ENCODE measurements at places on chromosomes 5 and 9.

- no peak for DNase-seq
Measured at GRCh38 chr9:116733010-116733641, 46.0 kb downstream of the TRIM32 start.

DNA sequence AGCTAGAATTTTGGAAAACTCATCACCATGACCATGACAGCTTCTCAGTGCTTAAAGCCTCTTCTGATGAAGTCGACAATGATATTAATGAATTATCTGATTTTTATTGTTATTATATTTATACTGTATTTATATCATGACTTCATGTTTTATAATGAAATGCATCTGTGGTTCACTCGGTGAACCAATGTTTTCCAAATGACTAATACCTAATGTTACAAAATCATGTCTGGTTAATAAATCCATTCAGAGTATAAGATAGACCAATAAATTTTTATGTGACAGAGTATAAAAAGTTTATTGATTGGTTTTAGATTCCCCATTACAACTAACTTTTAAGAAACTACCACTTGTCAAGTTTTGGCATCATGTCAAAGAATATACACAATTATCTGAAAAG, 416.5 kb downstream of the MLLT3 start:
- DNase-seq = no peak

DNA sequence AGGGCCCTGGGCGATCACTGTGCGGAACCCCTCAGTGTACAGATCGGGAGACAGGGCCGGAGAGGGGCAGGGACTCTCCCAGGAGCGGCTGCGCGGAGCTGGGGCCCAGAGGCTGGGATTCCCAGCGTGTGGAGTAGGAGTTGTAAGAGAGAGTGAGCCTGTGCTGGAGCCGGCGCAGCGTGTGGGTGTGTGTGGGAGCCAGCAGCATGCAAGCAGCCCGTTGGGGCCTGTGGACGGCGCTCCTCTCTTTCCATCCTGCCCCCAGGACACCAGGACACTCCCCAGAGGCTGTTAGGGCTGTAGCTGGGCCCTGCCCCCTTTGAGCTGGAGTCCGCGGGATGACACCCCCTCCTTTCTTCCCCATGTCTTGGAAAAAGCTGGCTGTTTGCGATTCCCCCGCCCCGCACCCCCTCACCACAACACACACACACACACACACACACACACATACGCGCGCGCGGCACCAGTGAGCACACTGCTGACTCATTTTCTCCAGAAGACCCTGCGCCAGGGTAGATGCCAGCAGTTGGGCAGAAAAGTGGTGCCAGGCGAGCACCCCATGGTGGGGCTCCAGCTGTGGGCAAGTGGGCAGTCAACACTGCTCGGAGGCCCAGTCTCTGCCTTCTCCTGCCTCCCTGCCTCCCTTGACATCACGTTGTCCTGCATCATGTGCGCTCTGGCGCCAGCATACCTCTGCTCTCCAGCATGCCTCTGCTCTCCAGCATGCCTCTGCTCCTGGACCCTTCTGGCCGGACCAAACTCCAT, 1.5 kb downstream of the COL27A1 start:
- DNase-seq = no peak

DNA sequence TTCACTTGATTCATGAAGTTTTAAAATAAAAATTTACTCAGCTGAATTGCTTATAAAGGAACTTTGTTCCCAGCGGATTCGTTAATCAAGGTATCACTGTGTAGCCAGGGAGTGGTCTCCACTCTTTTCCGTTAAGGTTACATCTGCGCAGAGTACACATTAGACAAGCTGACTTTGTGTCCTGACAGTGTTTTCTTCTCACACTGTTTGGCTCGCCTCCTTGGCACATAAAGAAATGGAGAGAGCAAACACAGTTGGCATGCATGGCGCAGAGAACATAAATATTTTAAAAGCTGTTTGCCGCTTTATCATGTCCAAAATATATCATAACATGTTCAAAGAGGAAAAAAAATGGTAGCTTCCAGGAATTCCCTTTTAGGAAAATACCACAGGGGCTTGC, 153.2 kb downstream of the EDIL3 start:
- no peak for DNase-seq

DNA sequence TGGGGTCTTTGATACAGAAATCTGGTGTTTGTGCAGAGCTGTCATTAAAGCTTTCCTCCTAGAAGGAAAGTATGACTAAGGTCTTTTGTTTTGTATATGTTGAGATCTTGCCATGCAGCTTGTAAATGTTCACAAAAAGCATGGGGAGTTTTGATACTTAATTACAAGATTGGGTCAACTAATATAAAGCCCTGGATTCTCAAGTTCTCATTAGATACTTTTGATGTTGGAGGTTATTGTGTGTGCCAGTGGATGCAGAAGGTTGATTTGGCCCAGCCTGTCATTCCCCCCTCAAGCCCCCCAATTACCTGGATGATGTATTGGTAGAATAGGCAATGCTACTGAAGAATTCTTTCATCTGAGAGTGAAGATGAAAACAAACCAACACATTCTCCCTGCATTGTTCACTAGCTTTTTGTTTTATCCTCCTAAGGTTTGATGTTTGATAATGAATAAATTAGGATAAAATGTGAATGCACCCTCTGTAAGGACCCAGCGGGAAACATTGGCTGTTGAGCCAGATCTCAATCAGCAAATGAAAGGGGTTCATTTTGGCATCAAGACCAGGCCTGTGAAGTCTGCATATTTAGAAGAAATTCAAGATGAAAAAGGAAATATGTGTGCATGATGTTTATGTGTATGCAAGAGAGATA, 61.9 kb upstream of the ADAMTS19 start:
- no peak for DNase-seq

GRCh38 chr9:132108728-132109127, 29.1 kb upstream of the MED27 start:
- DNase-seq = no peak

GRCh38 chr5:179371681-179372680, 26.7 kb upstream of the ADAMTS2 start:
- DNase-seq = no peak

- DNase-seq = no peak
Measured at GRCh38 chr9:117233016-117233415, 181.8 kb downstream of the ASTN2 start.

- DNase-seq = no peak
Measured at GRCh38 chr5:121366515-121366914, 485.2 kb upstream of the FTMT start.

DNA sequence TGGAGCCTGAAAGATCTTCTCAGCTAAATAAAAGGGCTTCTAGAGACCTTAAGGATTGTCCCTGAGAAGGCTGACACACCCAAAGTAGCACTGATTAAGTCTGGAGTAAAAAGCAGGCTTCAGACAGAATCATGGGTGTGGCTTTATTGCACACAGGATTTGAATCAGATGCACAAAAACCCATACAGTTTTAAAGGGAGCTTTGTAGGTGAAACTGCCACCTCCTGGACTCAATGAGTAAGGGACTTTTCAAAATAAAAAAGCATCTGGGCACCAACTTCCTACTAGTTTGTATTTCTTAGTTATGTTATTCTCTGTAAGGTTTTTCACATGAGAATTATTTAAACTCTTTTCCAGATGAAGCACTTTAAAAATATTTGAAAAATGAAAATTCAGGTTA, 129.4 kb downstream of the EDIL3 start:
- peak; percentile 42 for DNase-seq

DNA sequence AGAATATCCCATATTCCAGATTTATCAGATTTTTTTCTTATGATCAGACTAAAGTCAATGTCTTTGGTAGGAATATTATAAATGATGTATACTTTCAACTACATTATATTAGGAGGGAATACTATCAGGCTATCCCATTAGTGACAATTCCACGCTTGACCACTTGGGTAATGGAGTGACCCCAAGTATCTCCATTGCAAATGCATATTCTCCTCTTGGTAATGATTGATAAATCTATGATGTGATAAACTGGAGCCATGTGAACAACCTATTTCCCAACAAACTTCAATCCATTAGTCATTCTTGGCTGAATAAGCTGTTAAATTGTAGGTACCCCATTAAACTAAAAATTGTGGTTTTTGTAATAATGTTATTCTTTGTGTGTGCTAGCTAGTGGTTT, 12.2 kb upstream of the MPDZ start:
- DNase-seq = no peak

GRCh38 chr5:126969548-126969947, 60.8 kb downstream of the MARCHF3 start:
- DNase-seq = no peak

GRCh38 chr5:178306430-178307225, 74.0 kb upstream of the PHYKPL start:
- no peak for DNase-seq

DNA sequence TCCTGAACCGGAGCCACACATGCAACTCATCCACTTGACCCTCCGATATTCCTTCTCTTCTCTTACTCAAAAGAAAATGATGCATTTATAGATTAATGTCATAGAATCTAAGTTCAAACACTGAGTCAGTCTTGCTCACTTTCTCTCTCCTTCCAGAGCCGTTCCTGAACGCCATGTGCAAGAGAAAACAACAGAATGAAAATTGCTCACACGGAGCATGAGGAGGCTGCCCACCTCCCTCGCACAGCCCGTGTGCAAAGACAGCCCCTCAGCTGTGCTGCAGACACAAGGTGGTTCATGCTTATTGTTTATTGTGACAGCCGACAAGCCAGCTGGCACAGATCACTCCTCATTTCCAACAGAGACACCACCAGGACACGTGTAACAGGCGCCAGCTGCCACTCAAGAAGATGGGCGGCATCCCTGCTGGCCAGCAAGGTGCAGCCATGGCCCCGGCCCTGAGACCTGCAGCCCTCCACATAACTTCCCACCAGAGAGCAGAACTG, 290.8 kb downstream of the GLIS3 start:
- no peak for DNase-seq

GRCh38 chr5:3796736-3797135, 201.1 kb downstream of the IRX1 start:
- DNase-seq = no peak

GRCh38 chr9:4341554-4341953, 41.7 kb upstream of the GLIS3 start:
- DNase-seq = no peak

- no peak for DNase-seq
Measured at GRCh38 chr9:114606068-114606467, 5.0 kb upstream of the TMEM268 start.

- DNase-seq = no peak
Measured at GRCh38 chr9:130423272-130423671, 21.5 kb upstream of the ASS1 start.
